ENCODE measurements at places on chromosomes 12 and 14. TPM values are rescaled to one million over a fixed set of nuclear protein-coding genes. Genes with fewer than 3 reads are reported as not detected.

TMEM63C gene
- not detected for total RNA-seq

PROX2 gene
- total RNA-seq = not detected

AMN gene
- total RNA-seq = 0.30 TPM

PTGER2 gene
- 124 TPM for total RNA-seq
